ENCODE measurements at places on chromosomes 7 and 10. TPM values are rescaled to one million over a fixed set of nuclear protein-coding genes. Genes with fewer than 3 reads are reported as not detected.

NPSR1 gene
- not detected for total RNA-seq

MRLN gene
- total RNA-seq, result not detected

PCLO gene
- 5.9 TPM for total RNA-seq

HOXA13 gene
- total RNA-seq, result 0.11 TPM

HECW1 gene
- total RNA-seq, result 2.5 TPM

LRRC4 gene
- total RNA-seq, result not detected

LIPM gene
- total RNA-seq, result not detected

HPSE2 gene
- not detected for total RNA-seq

COPS6 gene
- total RNA-seq, result 100 TPM

ANKRD1 gene
- 34.6 TPM for total RNA-seq

DLX6 gene
- total RNA-seq, result not detected

A1CF gene
- total RNA-seq, result 0.11 TPM

MCU gene
- total RNA-seq, result 21.4 TPM

TUBAL3 gene
- not detected for total RNA-seq

PIK3AP1 gene
- total RNA-seq, result 2.9 TPM

C10orf71 gene
- not detected for total RNA-seq

LRMDA gene
- 4.5 TPM for total RNA-seq

HOXA11 gene
- 1.2 TPM for total RNA-seq

HTR7 gene
- total RNA-seq, result 18.0 TPM

PLAU gene
- total RNA-seq, result 0.90 TPM

OLAH gene
- total RNA-seq, result not detected

RARRES2 gene
- not detected for total RNA-seq

FGL2 gene
- not detected for total RNA-seq

NUDT13 gene
- total RNA-seq, result 1.3 TPM

FANK1 gene
- total RNA-seq, result 0.85 TPM

GPRIN2 gene
- total RNA-seq, result not detected

SMC3 gene
- total RNA-seq, result 59.4 TPM

DRGX gene
- not detected for total RNA-seq

SKIDA1 gene
- 0.64 TPM for total RNA-seq

PDAP1 gene
- 115 TPM for total RNA-seq

LRRN3 gene
- total RNA-seq, result not detected

PAPOLB gene
- total RNA-seq, result not detected

All from A375 (cell line).